ENCODE measurements at places on chromosomes 5 and 9.

DNA sequence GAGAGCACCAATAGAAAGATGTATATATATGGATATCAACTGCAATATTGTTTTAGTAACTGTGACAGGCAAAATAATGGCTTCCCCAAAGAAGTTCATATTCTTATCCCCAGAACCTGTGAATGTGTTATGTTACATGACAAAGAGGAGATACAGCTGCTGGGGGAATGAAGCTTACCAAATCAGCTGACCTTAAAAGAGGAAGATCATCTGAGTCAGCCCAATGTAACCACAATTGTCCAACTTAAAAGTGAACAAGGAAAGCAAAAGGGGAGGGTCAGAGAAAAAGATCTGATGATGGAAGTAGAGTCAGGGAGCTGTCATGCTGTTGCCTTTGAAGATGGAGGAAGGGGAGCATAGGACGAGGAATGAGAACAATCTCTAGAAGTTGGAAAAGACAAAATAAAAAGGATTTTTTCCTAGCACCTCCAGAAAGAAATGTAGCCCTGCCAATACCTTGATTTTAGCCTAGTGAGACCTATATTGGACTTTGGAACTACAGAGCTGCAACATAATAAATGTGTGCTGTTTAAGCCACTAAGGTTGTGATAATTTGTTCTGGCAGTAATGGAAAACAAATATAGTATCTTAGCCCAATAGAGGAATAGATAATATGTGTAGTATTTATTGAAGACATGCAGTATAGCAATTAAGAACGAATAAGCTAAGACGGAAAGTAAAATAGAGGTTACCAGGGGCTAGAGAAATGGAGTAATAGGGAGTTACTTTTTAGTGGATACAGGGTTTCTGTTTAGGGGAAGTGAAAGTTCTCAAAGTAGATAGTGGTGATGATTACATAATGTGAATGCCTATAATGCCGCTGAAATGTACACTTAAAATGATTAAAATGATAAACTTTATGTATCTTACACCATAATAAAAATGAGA is 115.9 kb downstream of the PIK3R1 start:
- no peak for DNase-seq

DNA sequence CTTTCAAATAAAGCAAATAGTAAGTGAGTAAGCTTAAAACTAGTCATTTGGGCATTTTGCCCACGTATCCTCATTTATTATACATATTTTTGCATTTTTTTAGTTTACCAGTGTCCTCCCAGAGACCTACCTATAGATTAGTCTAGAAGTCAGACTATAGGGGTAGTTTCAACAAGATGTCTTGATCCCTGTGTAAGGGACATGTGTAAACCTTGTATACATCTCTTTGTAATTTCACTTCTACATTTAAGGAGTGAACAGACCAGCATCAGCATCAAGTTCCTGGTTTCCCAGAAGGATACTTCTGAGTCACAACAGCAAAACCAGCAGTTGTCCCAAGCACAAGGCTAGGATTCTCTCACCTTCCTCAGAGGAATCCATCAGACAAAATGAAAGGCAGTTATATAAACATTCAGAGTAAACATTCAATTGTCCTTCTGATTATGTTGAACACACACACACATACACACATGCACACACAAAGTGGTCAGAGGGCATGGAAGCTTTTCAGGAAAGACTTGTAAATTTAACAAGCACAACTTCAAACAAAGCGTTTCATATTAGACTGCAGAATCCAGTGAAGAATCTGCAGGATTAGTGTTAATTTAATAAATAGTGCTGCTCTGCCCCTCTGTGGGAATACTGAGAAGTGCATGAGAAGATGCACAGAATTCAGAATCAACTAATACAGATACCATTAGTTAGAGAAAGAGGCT is 55.4 kb downstream of the HINT1 start:
- DNase-seq: no peak

- no peak for DNase-seq
Observed at GRCh38 chr5:165559645-165560044, 2054.2 kb downstream of the MAT2B start.

DNA sequence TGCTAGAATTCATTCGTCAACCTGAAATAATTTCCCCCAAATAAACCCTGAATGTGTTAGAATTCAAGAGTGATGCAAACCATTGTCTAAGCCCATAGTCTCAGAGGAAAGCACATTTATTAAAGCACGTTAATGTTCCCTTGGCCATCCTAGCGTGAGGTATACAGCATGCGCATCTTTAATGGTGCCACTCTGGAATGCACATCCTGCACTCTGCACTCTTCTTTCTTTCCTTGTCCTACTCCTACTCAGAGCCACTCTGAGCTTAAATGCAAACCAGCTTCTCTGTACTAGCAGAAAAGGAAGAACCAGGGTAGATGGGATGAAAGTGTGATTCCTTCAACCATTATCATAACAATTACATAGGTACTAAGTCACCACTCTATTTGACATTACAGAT is 50.4 kb downstream of the ARL15 start:
- no peak for DNase-seq

- DNase-seq: no peak
Observed at GRCh38 chr5:99105216-99105615, 176.4 kb upstream of the CHD1 start.

GRCh38 chr5:999032-999501 is 9.5 kb upstream of the NKD2 start:
- DNase-seq: no peak

DNA sequence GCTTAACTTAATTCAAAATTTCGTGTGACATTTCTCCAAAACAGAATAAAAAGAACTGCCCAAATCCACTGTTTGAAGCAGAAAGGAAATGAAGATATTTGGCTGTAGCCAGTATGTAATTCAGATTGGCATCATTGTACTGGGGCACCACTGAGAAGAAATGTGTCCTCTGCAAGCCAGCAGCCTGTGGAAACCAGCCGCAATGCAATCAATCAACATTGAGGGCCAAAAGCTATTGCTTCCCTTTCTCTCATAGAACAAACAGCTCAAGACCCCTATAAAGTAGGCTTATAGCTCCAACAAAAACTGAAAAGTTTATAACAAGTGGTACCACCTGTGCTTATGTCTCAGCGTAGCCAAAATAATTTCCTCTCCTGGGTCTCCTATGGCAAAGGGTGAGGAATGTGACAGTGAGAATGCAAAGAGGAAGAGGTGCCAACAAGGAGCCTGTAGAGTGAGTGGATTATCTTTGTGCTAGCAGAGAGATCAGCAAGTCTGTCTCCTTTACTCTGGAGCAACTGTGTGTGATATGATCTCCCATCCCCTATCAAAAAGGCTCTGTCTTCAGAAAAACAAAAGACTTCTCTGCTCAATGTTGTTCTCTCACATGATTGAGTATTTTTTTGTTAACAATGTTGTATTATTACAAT is 1072.3 kb upstream of the DMAC1 start:
- no peak for DNase-seq

DNA sequence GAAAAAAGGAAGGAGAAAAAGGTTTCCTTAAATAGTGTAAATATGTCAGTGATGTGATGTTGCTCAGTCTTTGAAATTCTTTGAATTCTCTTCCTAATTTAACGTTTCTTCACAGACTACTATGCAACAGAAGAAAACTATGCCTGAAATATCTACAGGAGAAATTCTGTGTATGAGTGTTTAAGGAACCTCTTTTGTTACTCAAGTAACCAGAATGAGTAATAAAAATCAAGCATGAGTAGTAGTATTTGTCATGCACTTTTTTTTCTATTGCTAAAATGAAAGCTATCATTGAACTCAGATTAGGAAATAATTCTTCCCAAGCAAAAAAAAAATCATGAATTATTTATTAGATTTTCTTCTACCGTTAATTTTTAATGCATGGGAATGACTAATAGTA is 20.3 kb upstream of the THG1L start:
- no peak for DNase-seq

DNA sequence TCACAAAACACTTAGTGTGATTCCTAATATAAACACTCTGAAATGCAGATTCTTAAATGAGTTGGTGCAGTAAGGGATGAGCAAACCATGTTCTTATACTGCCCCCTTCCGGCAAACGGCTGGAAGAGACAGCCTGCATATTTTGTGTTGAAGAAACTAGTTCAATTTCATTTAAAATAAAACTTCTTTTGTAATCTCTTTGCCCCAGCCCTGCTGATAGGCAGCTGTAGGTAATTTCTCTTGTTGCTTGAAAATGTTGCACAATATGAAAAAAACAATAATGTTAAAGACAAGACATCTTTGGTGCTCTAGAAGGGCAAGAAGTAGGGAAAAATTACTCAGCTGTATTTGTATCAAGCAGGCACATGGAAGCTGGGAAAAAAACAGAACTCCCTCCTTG is 89.7 kb upstream of the CCNG1 start:
- no peak for DNase-seq

DNA sequence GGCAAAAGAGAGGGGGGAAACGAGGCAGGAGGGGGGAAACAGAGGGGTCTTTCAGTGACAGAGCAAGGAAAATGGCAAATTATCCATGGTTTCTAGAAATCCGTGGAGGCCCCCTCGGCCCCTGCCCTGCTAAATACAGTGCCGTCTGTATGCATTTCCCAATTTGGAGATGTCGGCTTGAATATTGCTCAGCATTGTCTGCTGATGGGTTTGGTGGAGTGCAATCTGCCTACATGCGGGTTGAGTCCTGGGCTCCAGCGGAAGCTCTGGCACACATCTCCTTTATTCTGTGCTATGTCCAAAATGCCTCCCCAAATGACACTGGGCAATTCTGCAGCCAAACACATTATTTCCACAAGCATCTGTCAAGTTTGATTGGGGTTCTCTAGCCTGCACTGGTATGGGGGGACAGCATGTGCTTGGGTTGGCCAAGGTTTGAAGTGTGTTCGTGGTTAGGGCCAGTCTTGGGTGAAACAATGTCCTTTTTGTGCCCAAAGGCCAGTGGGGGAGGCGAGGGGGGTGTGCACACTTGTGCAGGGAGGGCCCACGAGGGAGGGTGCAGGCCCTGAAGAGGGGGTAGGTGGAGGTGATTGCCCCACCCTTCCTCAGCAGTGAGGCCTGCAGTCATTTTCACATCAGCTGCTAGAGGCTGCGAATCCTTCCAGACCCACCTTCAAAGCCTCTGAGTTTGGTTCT is 6.2 kb upstream of the NEUROG1 start:
- no peak for DNase-seq

DNA sequence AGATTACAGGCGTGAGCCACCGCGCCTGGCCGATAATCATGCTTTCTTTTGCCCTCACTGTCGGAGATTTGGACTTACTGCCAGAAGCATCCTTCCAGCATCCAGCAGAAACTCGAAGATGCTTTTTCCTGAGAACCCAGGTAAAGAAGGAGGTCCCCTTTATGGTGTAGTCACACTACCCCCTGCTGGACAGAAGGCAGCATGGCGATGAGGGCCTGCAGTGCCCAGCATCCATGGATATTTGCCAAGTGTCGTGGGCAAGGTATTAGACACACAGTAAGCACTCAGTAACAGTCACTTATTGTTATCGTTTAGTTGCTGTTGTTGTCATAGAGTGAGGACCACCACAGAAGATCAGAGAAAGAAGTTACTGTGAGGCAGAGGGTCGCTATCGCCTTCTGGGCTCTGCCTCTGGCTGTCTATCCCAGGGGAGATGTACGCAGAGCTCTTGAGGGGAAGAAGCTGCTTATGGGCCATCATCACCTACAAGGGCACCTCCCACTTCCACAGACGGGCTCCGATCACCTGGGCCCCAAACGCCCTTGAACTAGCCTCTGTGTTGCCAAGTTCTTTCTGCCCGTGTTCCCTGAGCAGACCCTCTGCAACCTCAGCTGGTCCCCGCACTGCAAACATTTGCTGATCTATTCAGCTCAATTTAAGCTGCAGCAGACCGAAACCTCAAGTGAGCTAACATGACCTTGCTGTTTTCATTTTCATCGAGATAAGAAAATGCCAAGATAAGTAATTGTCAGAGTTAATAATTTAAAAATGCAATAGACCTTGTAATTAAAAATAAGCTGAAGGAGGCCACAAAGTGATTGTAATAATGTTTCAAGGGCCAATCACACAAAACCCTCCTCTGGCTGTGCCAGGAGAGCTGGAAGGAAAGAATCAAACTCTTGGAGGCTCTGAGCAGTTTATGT is 23.9 kb downstream of the C5orf15 start:
- DNase-seq: peak; percentile 52

DNA sequence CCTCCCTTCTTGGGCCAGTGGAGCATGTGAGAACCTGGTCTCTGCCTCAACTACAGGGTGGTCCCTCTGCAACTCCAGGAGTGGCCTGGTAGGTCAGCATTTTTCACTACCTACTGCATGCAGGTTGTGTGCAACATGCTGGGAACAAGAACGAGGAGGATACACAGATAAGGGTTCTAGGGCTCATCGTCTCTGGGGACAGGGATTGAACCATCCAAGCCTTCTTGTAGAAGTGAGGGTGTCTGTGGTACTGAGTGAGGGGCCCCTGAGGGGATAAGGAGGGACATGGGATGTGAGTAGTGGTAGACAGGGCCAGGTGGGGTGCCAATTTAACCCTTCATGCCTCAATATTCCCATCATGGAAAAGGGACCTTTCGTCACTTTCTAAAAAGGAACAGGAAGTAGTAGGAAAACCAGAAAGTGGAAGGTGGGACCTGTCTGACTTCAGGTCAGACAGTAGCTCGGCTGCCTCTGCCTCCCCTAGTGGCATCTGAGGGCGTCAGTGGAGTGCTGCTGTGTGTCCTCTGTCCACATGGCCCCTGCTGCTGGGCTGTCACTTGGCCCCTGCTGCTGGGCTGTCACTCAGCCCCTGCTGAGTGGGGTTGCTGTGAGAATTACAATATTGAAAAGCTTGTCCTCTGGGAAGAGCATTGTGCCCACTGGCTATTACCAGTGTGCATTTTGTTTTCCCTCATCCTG is 48.6 kb upstream of the RNU6ATAC start:
- no peak for DNase-seq

DNA sequence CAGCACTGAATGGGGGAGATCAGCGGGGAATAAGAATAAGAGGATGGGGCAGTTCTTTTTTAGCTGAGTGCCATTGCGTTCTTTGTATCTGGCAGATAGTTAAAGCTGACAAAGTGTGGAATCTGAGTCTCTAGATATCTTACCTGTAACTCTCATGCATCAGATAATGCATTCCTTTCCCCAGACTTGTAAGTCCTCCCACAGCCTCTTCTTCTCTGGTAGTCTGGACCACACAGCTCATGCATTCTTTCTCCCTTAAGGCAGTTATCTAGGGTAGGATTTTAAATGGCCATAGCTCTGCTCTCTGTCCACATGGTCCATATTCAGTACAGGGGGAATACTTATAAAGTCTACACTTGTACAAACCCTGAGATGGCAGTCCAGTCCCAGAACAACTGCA is 54.0 kb upstream of the FGF10 start:
- no peak for DNase-seq

- DNase-seq: peak; percentile 74
Observed at GRCh38 chr5:40798012-40798800, at the start of gene PRKAA1. Gene PRKAA1 (minus strand): TSS chr5:40798374. CDS start chr5:40798189, 185 bp downstream.

DNA sequence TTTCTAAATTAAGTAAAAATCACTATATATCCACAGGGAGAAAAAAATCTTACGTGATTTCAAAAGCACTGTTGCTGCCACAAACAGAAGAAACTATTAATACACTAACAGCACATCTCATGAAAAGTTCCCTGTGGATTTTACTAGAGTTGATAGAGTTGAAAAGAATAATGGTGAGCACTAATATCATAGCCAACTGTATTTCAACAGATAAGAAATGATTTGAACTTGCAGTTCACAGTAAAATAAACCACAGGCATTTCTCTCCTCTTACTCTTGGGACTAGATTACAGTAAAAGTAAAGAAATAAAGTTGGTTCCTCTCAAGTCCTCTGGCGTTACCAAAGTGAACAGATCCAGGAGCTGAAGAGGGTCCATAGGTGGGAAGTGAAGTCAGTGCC is 27.9 kb downstream of the AGTPBP1 start:
- DNase-seq: no peak

- no peak for DNase-seq
Observed at GRCh38 chr9:21683484-21684175, 118.8 kb upstream of the MTAP start.

- DNase-seq: no peak
Observed at GRCh38 chr9:110076894-110077725, 130.8 kb downstream of the C9orf152 start.
